ENCODE measurements at places on chromosomes 5 and 9. TPM values are rescaled to one million over a fixed set of nuclear protein-coding genes. Genes with fewer than 3 reads are reported as not detected.
A peak's percentile ranks its signal among the peaks of the same experiment; 100 is the strongest.

GRCh38 chr9:130191749-130192120 lies 19.5 kb downstream of the NCS1 start:
- no peak for DNase-seq

CBY3 gene
- not detected for total RNA-seq

- no peak for DNase-seq
These were observed 26.2 kb downstream of the GNAQ start for GRCh38 chr9:78005231-78006002.

- DNase-seq: no peak
These were observed 2.4 kb upstream of the SLC44A1 start for GRCh38 chr9:105242062-105242461.

CCDC171 gene
- total RNA-seq: 0.53 TPM

SPINK7 gene
- total RNA-seq: not detected

SIL1 gene
- total RNA-seq: 42.5 TPM

FAM169A gene
- total RNA-seq: 16.5 TPM

TXNDC8 gene
- total RNA-seq: not detected

CARD19 gene
- 41.5 TPM for total RNA-seq

DNA sequence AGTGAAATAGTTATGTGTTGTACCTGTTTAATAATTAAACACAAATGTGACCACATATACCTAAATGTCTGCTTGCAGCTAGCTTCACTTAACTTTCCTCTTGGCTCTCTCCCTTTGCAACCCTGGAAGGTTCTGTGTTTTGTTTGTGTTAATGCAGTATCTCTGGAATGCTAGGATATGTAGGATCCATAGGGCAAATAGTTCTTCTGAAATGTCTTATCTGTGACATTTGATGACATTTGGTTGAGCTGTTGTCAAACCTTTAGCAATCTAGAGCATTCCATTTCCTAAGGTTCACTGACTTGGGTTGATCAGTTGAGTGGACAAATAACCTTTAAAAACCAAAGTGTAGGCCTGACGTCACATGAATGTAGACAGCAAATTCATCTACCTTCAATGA lies 21.8 kb downstream of the CTNNA1 start:
- DNase-seq: no peak

DNA sequence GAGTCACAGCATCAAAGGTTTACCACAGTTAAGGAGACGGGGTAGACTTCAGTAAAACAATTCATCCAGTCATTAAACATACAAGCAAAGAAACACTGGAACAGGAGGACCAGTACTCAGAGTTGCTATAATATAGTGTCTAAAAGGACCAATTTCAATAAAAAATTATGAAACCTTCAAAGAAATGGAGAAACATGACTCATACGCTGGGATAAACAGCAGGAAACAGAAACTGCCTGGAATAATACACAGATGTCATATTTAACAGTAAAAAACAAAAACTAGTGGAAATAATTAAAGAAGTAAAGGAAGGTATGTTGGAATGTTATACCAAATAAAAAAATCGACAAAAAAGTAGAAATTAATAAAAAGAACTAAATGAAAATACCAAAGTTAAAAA lies 1075.9 kb downstream of the NR2F1-AS1 start:
- DNase-seq: no peak

CATSPER3 gene
- 0.08 TPM for total RNA-seq

DNA sequence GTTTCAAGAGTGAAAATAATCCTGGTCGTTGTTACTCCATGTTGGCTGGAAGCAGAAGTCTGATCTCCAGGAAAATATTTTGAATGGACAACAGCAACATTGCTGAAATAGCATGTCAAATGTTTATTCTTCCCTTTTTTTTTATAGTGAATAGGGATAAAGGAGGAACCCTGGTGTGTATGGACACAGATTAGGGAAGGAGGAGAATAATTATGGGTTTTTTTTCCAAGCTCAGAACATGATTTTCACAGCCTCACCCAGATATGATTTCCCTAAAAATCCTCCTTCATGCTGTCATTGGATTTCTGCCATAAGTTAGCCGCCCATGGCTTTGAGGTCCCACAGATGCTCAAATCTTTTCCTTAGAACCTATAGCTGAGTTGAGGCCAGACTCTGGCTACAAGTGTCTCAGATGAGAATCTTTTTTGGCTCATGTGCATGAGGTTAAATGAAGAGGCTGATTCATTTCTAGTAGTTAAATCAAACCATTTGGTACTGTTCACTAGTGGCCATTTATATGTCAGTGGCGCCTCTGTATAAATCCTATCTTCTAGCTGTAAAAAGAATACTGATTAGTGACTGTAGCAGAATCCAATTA lies 65.5 kb upstream of the LIFR start:
- DNase-seq: no peak

- no peak for DNase-seq
These were observed 24.0 kb upstream of the SYNPO start for GRCh38 chr5:150616506-150616905.

DNA sequence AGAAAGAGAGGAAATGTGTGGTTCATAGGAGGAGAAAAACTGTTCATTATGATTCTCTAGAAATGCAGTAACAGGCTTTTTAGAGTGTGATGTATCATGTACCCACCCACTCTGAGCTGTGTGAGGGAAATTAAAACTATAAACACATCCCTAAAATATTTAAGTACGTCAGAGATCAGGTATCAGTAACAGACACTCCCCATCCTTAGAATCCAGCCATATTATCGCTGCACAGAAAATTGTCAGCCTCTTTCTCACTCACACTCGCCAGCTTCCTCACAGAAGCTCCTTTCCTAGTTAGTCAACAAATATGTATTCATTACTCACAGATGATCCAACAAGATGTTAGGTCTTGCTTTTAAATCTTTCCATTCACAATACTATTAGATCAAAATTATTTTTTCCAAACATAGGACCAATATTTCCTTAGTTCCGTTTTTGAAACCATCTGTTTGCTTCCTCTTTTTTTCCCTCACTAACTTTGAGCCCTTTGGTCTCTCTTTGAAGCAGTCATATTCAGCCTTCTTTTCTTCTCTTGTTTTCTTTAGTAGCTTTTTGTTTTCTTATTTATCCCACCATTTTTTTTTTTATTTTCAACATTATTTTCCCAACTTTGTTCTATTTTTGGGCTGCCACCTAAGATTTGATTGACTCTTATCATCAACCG lies 13.6 kb upstream of the MAST4 start:
- DNase-seq: no peak

CDKN2B gene
- total RNA-seq: 22.3 TPM

DNA sequence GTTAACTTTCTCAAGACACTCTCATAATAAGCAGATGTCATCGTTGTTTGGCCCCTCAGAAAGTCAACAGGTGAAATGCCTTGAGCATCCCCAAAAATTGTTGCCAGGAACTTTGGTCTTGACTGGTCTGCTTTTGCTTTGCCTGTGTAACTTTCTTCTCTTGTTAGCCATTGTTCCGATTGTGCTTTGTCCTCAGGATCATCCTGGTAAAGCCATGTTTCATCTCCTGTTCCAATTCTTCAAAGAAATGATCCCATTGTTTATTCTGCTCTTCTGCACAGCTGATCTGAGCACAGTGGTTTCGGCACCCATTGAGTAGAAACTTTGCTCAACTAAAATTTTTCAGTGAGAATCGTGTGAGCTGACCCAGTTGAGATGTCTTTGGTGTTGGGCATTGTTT lies 8.1 kb upstream of the ZBED3 start:
- no peak for DNase-seq

PTGES gene
- 2.4 TPM for total RNA-seq

- no peak for DNase-seq
These were observed 111.3 kb downstream of the STK32A start for GRCh38 chr5:147346006-147346561.

RAD50 gene
- 12.0 TPM for total RNA-seq

- no peak for DNase-seq
These were observed 41.0 kb upstream of the SLC36A1 start for GRCh38 chr5:151406322-151406947.

DNA sequence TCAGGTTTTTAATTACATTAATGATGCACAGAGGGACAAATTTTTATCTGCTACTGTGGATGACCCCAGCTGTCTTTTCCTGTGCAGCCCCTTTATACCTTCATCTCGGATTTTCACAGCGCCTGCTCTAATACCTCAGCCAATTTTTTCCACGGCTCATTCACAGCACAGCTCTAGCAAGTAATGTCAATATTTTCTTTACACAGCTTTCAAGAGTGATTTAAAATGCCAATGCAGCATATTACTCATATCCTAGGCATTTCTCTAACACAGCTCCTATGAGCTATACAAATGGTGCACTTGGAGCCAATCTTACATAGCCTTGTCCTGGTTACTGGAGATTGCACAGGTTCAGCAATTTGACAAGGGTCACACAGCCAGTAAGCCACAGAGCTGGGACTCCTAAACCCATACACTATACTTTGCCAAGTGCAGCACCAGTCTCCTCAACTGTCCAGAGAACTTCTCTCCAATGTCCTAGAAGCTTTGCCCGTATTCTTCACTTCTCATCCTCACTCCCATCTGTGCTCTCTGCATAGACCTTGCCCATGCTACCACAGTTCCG lies 661.8 kb downstream of the DTWD2 start:
- DNase-seq: no peak

DNA sequence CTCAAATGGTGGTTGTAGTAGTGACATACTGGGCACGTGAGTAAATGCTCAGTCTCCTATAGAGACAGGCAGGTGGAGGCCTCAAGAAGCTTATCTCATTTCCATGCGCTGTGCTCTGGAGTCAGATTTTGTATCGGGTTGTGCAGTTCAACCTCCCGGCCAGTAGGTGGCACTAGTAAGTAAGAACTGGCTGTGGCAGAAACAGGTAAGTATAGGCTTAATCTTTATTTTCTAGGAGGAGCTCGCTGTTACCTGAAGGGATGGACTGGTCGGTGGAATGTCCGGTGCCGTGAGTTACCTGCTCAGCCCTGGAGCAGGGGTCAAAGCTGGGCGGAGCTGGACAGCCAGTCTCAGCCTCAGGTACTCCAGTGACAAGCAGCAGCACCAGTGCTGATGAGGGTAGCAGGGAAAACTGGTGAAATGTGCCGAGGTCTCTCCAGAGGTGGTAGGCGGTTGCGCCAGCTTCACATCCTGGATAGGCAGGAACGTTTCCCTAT lies 880.1 kb upstream of the SEMA6A start:
- peak; percentile 24 for DNase-seq

DNA sequence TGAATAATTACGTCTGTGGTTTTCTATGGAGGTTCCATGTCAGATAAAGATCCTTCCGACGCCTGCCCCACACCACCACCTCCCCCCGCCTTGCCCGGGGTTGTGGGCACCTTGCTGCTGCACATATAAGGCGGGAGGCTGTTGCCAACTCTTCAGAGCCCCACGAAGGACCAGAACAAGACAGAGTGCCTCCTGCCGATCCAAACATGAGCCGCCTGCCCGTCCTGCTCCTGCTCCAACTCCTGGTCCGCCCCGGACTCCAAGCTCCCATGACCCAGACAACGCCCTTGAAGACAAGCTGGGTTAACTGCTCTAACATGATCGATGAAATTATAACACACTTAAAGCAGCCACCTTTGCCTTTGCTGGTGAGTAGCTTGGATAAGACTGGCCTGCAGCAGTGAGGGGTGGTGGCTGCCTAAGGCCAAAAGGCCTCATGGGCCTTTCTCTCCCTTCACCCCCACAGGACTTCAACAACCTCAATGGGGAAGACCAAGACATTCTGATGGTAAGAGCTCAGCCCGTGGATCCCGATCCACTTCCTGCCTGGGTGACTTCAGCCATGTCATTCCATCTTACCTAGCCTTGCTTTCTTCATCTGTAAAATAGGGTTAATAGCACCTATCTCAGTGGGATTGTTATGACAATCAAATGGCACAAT lies at the start of gene IL3:
IL3 (plus strand) TSS at position 155 of the 661 bp plus-strand sequence; CDS start at position 207, 52 bp downstream.
- DNase-seq: peak; percentile 42

DNA sequence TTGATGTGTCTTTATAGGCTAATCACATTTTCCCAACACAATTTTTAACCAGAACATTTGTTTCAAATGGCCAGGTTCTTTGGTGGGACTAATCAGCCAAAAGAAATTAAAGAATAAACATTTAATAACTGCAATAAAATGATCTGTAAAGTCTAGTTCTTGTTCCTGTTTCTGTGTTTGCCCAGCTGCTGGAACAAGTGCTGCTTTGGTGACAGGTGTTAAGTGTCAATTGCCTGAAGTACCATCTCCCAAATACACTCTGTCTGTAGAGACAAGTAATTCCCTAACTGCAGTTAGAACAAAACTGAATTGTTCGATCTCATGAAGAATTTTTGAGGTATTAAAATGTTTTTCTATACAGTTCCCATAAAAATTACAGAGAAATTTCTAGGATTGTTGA lies 402.3 kb upstream of the CHD1 start:
- no peak for DNase-seq

- DNase-seq: no peak
These were observed 1.9 kb upstream of the QRFP start for GRCh38 chr9:130898552-130898852.

DNA sequence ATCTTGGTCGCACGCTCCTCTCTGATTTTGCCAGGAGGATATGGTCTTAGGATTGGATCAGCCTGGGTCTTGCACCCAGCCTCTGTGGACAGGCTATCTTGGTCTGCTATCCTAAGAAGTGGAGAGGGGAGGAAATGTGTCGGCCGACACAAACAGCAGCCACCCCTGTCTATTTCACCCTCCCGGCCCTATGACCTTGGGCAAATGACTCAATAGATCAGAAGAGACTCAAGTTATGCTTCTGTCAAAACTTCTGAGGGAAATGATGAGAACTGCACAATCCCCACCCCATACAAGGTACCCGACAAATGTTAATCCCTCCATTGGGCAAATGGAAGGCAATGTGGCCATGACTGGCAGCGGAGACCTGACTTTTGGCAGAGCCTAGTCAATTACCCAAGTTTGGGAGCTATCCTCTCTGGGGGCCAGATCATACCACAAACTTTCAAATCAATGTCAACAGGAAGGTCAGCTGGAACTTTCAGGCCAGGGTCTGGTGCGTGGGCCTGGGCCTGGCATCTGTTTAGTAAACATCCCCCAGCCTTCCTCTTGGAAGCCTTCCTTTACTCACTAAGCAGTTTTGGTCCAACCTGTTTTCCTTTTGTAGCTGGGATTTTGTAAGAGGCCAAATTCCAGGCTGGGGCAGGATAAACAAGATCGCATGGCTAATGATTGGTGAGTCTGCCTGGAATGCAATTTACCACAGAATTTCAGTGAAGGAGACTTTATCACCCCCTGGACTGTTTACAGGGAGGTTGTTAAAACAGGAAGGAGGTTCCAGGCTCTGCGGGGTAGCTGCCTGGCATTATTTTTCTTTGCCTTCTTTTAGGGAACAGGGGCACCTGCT lies 64.2 kb upstream of the CPEB4 start:
- peak; percentile 56 for DNase-seq

DNA sequence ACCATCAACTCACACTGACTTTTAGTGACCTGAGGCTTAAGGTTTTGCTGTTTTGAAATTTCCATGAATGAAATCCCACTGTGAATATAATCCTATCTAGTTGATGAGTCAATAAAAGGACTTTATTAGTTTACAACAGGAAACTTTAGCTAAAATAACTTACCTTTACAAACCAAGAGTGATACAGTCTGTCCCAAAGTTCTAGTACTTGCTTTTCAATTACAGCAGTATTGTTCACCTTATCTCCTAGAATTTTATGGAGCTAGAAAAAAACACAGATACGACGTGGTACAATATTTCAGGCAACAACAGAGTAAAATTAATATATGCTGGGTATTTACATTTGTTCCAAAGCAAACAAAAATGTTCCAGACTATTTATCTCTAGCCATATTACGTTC lies 46.9 kb upstream of the CTNNAL1 start:
- DNase-seq: no peak

GRCh38 chr5:117645400-117645799 lies 1070.8 kb upstream of the SEMA6A start:
- no peak for DNase-seq

GRCh38 chr9:36788534-36788933 lies 215.8 kb downstream of the MELK start:
- no peak for DNase-seq

Measured in SJSA1 (cell line).